ENCODE measurements at places on chromosomes 3 and 15. TPM values are rescaled to one million over a fixed set of nuclear protein-coding genes. Genes with fewer than 3 reads are reported as not detected.

PXK gene
- total RNA-seq: 6.3 TPM

KBTBD8 gene
- total RNA-seq: 0.91 TPM

CADPS gene
- total RNA-seq: not detected

CIDEC gene
- total RNA-seq: 45.7 TPM

C3orf22 gene
- not detected for total RNA-seq

CACNA2D3 gene
- not detected for total RNA-seq
